Spinal cord (tissue), 10 donors: ENCODE measurements at places on chromosomes 1 and 21. TPM values are rescaled to one million over a fixed set of nuclear protein-coding genes. Genes with fewer than 3 reads are reported as not detected.
A peak's percentile ranks its signal among the peaks of the same experiment; 100 is the strongest.

DNA sequence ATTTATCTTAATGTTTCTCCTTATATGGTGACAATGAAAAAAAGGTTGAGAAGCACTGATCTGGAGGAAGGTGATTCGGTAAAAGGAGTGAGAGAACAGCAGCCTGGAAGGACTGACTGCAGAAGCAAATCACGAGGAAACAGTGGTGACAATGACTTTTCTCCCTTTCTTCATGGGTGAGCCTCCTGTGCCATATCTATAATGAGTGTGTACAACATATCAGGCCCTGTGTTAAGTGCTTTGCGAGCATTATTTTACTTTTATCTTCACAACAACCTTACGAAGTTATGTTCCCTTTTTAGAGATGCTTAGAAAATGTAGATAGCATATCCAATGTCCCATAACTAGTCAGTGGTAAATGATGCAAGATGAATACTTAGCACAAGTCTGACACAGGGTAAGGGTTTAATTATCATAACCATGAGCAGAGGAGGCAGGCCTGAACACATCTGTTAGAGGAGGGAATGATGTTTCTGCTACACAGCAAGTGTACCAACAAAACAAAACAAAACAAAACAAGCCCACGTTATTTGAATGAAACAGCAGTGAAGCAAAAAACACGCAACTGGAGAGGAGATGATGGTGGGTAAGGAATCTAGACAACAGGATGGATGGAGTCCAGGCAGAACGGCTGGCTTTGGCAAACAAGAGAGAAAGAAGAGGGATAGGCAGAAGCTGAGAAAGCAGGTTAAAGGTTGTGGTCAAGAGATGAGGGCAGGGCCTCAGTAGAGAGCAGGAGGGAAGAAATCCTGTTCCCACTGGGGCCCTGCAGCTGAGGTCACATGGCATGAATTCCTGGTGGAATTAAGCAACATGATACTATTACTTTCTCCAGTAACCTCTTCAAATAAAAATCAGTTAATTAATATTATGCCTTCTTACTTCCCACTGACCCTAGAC is 29.6 kb downstream of the GNG12 start:
- no peak for DNase-seq

- DNase-seq: no peak
These were observed 41.3 kb upstream of the PSEN2 start for GRCh38 chr1:226829105-226829504.

- no peak for DNase-seq
These were observed 11.0 kb downstream of the COL6A1 start for GRCh38 chr21:45992301-45993209.

GRCh38 chr1:156860628-156861423 is at the start of gene NTRK1:
TSS of gene NTRK1 (plus strand) at chr1:156860865. CDS start at chr1:156860935, 70 bp downstream.
- DNase-seq: peak; percentile 48

DNA sequence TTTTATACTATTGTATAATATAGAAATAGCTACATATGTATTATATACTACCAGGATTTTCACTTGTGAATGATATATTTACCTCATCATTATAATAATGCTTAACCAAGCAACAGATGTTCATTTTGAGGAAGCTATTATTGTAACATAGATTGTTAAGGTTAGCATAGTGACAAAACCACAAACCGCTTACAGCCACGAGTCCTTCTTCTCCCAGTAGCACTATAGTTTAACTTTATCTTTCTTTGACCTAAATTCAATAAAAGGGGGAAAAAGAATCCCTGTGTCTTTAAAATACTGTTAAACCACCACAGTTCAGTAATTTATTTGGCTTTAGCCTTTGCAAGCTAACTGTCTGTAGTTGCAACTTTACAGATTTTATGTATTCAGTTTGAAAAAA is 1039.4 kb upstream of the B3GALT2 start:
- DNase-seq: no peak

DNA sequence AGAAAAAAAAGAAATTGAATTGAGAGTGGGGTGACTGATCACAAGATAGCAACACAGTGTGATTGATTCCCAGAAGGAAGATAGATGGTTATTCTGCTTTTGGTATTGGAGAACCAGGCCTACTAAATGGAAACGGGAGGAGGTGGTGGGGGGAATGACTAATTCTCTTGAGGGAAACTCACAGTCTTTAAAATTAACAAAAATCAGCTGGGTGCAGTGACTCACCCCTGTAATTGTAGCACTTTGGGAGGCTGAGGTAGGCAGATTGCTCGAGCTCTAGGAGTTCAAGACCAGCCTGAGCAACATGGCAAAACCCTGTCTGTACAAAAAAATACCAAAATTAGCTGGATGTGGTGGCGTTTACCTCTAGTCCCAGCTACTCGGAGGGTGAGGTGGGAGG is 134.6 kb upstream of the PDE4B start:
- DNase-seq: no peak

GRCh38 chr1:226649780-226650179 is 89.3 kb downstream of the ITPKB start:
- DNase-seq: no peak

DNA sequence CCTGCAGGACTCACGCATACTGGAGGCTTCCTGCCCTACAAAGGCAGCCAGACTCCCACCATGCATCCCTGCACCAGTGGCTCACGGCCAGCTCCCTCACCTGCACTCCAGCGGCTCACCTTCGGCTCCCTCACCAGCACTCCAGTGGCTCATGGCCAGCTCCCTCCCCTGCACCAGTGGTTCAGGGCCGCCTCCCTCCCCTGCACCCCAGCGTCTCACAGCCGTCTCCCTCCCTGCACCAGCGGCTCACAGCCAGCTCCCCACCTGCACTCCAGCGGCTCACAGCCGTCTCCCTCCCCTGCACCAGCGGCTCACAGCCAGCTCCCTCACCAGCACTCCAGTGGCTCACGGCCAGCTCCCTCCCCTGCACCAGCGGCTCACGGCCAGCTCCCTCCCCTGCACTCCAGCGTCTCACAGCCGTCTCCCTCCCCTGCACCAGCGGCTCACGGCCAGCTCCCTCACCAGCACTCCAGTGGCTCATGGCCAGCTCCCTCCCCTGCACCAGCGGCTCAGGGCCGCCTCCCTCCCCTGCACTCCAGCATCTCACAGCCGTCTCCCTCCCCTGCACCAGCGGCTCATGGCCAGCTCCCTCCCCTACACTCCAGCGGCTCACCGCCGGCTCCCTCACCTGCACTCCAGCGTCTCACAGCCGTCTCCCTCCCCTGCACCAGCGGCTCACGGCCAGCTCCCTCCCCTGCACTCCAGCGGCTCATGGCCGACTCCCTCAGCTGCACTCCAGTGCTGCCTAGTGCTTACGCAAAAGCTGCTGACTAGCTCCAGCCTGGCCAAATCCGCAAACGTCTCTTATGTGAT is 324.5 kb downstream of the NPHP4 start:
- no peak for DNase-seq

DNA sequence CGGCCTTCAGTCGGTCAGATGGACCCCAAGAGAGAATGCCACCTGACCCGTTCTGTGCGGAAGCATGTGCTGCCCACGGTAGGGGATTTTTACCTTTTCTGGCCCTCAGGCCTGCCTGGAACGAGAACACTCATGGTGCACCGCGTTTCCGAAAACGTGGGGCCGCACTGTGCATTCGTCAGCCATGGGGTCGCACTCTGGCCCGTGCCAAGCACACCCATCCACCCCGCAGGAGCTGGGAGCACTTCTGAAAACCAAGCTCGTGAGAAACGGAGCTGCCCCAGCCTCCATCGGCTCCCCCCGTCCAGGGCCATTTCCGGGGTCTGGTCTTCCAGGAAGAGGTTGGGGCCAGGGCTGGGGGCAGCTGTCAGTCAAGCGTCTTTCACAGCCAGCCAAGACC is 72.8 kb downstream of the PRDM16 start:
- DNase-seq: no peak

GRCh38 chr1:153678519-153679336 is at the start of gene NPR1:
TSS of gene NPR1 (plus strand) at chr1:153678688. CDS start at chr1:153679109, 421 bp downstream.
- DNase-seq: peak; percentile 73

DNA sequence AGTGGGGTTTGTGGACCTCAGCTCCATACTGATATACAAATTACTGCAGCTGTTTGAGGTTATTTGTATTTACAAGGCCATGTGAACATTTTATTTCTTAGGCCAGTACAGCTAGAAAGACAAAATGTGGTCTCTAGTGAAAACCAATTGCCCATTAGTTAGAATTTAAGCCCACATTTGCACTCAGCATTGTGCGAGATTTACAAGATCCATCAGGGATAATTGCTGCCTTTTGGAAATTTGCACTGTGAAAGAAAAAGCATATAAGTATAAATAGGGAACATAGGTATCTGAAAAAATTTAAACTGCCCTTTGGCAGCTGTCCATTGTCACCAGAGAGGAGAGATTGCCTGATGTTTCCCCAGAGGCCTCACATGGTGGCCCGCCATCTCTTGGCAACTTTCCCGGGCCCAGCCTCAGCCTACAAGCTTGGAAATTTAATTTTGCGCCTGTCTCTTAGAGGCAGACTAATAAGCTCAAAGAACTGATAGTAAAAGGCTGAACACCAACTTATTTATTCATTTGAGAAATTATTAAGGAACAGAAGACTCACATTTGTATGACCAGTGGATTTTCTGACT is 120.7 kb downstream of the MAP3K21 start:
- DNase-seq: peak; percentile 33

DNA sequence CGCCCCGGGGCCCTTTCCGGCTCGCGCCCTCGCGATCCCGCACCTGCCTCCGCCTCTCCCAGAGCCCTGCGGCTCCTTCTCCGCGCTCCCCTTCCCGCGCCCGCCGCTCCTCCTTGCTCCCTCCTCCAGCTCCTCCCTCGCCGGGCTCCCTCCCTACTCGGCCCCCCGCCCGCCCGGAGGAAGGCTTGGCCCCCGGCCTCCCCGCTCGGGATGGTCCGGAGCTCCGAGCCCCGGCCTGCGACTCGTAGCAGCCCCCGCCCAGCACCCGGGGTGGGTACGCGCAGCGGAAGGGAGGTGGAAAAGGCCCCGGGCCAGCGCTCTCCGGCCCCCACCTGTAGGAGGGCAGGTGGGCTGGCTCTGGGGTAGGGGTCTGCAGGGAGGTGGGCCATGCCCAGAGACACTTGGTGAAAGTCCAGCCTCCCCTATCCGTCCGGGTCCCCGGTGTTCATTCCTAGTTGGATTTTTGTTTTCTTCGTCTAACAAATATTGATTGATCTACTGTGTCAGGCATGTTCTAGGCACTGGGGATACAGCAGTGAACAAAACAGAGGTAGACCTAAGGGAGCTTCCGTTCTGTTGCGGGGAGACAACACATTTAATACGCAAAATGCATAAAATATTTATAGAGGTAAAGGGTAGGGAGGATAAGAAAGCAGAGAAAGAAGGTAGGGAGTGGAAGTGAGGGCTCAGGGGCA is at the start of gene HTR1D:
HTR1D (minus strand) TSS at position 82 of the 695 bp plus-strand sequence. CDS start 23,283 bp downstream, outside the sequence.
- DNase-seq: no peak

GRCh38 chr1:170556917-170557316 is 25.0 kb downstream of the GORAB start:
- DNase-seq: no peak

- no peak for DNase-seq
These were observed 41.8 kb downstream of the KIAA0040 start for GRCh38 chr1:175150596-175151319.

GRCh38 chr1:159961636-159962035 is 7.6 kb upstream of the SLAMF9 start:
- no peak for DNase-seq

DNA sequence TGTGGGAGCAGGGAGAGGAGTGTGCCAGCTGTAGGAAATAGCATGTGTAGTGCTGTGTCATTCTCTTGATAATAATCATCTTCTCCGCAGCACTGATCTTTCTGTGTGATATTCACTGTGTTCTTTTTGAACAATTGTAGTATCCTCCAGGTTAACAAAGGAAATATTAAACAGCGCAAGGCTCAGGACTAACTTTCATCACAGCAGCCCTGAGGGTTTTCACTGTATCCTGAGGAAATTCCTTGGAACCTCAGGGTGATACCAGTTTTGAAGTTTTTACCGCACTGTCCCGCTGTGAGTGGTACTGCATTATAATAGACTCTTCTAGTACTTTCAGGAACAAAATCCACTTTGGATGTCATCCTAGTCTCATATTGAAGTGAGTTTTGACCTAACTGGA is 228.4 kb upstream of the COA6 start:
- no peak for DNase-seq

DNA sequence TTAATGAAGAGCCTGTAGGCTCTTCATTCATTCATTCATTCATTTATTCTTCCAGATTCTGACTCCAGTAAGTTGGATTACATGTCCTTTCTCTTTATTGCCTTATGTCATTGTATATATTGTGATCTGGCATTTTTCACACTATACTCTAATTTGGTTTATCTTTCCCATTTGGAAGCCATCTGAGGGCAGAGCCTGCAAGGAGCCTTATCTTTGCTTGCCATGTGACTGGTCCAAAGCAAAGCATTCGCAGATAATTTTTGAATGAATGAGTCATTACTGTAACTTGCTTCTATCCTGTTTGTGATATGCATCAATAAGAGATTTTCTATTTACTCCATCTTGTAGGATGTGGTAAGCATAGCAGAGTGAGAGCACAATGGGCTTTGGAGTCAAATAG is 108.4 kb upstream of the DAB1 start:
- no peak for DNase-seq

The GFI1 gene
- 0.16 TPM for polyA plus RNA-seq

The RPE65 gene
- polyA plus RNA-seq: 3.7 TPM

The OPRD1 gene
- polyA plus RNA-seq: 0.40 TPM

The ATP1A4 gene
- polyA plus RNA-seq: 2.1 TPM

The RABGGTB gene
- 80.8 TPM for polyA plus RNA-seq

The CASQ1 gene
- polyA plus RNA-seq: 1.4 TPM

The ZNF593OS gene
- 2.7 TPM for polyA plus RNA-seq

The ADCY10 gene
- 0.77 TPM for polyA plus RNA-seq

The CELA3B gene
- 0.50 TPM for polyA plus RNA-seq

The AMIGO1 gene
- polyA plus RNA-seq: 17.7 TPM

The SAMSN1 gene
- 15.2 TPM for polyA plus RNA-seq

The BARHL2 gene
- 3.8 TPM for polyA plus RNA-seq

The NGF gene
- 2.0 TPM for polyA plus RNA-seq

The ALG14 gene
- 9.3 TPM for polyA plus RNA-seq

The LDLRAD1 gene
- polyA plus RNA-seq: not detected
